ENCODE measurements at places on chromosomes 7 and 10.

- no peak for DNase-seq
Observed at GRCh38 chr7:128065872-128066271, 34.6 kb upstream of the LRRC4 start.

- no peak for DNase-seq
Observed at GRCh38 chr7:15802425-15802824, 115.9 kb upstream of the MEOX2 start.

DNA sequence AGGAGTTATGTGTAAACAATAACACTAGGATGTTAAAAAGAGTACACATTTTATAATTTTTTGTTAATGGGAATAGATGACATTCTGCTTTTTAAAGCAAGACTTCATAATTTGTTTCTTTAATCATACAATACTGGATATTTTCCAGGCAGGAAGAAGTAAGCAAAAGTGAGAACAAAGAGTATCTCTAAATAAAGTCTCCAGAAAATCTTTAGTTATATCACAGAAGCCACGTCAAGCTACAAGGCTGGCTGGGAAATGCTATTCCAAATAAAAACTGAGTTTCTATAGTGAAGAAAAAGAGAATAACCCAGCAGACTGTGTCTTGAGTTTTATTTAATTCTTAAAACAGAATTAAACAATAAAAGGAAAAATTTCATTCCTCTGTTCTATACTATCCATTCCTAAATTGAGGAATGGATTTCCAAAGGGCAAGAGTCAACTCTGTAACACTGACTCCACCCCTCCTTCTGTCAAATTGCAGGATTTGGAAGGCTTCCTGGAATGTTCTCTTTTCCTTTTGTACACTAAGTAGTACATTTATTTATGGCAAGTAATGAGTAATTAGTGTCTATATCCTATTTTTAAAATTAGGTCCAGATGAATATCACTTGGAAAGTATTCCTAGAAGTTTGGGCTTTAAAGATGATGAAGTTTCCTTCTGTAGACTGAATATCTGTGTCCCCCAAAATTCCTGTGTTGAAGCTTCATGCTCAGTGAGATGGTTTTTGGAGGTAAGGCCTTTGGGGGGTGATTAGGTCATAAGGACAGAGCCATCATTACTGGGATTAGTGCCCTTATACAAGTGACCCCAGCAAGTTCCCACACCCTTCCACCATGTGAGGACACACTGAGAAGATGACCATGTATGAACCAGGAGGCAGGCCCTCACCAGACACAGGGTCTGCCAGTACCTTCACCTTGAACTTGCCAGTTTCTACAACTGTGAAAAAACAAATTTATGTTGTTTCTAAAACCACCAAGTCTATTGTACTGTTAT is 290.9 kb downstream of the CRPPA start:
- no peak for DNase-seq

DNA sequence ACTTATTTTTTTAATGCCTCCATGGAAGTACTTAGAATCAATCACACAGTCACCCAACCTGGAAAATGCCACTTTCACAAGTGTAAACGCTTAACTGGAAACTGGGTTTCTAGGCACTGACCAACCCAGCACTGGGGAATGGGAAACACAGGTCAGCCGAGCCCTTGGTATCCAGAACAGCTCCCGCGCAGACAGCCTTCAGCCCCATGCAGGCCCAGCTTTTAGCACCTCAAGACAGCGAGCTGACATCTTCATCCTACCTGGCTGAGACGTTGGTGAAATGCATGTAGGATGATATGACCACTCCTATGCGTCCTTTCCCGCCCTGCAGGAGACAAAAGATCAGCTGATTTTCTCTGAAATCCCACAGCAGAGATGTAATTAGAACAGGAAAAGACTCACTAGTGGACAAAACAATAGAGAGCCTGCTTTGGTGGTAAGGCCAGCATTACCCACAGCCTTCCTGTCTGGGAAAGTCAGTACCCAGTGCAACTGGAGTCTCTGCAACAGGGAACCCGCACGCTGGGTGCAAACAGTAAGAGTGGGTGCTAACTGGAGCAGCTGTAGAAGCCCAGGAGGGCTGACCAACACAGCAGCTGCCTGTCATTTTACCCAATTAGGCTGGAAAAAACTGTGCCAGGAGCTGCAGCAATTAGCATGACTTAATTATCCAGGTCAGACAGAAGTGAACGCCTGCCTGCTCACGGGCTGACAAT is 153.7 kb downstream of the TNS3 start:
- no peak for DNase-seq

DNA sequence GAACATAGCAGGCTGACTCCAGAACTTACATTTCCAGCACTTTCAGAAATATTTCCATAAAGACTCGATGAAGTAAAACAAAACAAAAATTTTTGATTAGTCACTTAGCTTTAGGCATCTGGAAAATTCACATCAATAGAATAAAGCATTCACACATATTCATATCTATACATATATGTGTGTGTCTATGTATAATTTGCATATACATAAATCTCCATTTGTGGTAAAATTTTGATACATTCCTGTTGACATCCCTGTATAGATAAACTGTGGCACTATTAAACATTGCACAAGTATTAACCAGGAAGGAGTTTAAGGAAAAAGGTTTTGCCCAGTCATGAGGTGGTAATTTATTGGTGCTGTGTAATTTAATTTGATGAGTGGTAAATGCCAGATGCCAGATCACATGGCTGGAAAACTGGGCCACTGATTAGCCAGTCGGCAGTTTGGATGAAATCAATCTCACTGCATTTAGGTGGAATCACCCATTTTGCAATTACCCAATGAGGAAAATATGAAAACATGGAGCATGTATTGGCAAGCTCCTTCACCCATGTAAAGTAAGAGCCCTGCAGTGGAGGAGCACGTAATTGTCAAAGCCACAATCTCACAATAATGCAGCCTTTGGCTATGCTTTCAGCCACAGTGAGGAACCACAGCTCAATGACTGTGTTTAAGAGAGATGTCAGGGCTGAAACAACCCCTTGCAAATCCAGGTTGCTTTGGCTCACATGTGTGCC is 294.6 kb downstream of the RNLS start:
- DNase-seq = no peak

- DNase-seq = no peak
Observed at GRCh38 chr7:50981743-50982142, 199.0 kb upstream of the GRB10 start.

- DNase-seq = no peak
Observed at GRCh38 chr7:138388673-138389491, 71.2 kb upstream of the TRIM24 start.

- no peak for DNase-seq
Observed at GRCh38 chr10:16960551-16960950, 143.3 kb upstream of the RSU1 start.

- DNase-seq = no peak
Observed at GRCh38 chr10:130998642-130999041, 312.9 kb downstream of the TCERG1L start.

GRCh38 chr7:149286811-149287400 is 24.9 kb downstream of the ZNF783 start:
- DNase-seq = no peak

- no peak for DNase-seq
Observed at GRCh38 chr10:15842556-15843169, 17.6 kb downstream of the MINDY3 start.

DNA sequence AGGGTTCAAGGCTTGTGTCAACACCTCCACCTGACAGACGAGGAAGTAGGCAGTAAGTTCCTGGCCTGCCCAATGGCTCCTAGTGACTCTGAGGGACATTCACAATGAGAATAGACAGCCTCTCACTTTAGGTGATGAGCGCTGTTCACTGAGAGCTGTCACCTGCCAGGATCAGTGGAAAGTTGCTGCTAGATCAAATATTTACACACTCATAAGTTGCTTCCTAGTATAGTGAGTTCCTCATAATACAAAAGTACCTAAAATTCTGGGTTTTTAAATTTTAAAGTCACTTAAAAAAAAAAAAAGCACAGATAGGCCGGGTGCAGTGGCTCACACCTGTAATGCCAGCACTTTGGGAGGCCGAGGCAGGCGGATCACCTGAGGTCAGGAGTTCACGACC is 320.8 kb downstream of the PRPF18 start:
- DNase-seq = no peak

- DNase-seq = no peak
Observed at GRCh38 chr10:43870968-43871439, 222.3 kb upstream of the ZNF32 start.

DNA sequence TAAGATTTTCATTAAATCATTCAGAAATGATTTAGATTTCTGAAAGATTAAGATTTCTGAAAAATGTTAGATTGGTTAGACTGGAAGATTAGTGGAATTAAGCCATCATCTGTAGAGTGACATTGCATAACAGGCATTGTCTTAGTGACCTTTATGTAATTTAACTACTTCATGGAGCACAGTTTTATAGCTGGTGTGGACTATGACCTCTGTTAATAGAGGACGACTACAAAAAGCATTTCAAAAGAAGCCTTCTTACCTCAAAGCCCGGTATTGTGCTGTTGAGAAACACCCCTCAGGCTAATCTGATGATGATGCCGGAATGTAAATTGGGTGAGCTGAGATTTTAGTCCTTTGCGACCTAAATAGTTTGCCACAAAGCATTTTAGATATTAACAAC is 55.6 kb downstream of the GALNT11 start:
- DNase-seq = no peak

GRCh38 chr10:121243609-121244241 is 354.5 kb downstream of the FGFR2 start:
- no peak for DNase-seq

GRCh38 chr7:34902182-34902581 is 135.1 kb downstream of the DPY19L1 start:
- DNase-seq = no peak

DNA sequence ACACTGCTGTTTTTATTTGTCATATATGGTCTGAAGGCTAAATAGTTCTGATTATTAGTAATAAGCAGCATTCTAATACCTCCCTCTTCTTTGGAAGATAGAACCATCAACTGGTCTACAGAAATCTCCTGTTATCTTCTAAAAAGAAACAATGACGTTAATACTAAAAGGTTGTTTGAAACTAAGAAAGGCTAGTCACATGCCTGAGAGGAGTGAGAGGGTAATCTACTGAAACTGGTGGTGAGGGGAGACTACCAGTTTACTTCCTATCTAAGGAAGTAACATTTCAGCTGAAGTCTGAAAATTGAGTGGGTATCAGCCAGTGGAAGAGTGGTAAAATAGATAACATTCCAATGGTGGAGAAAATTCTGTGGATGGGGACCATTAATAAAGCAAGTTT is 48.4 kb downstream of the FGFBP3 start:
- no peak for DNase-seq

GRCh38 chr10:59888781-59889435 is 17.4 kb downstream of the CCDC6 start:
- DNase-seq = no peak

DNA sequence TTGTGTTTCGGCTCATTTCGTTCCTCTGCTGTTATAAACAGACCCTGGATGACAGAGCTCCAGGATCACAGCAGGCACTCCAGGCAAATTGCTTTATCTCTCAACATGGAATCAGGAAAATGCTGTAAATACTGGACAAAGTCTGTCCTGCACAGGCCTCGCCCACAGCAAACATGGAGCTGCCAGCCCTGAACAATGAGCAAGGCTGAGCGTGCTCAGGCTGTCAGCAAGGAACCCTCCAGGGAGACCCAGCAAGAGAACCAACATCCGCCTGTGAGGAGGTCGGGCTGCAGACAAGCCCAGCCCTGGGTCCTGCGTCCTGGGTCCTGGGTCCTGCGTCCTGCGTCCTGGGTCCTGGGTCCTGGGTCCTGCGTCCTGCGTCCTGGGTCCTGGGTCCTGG is 180.8 kb downstream of the PTPRN2 start:
- DNase-seq = no peak

DNA sequence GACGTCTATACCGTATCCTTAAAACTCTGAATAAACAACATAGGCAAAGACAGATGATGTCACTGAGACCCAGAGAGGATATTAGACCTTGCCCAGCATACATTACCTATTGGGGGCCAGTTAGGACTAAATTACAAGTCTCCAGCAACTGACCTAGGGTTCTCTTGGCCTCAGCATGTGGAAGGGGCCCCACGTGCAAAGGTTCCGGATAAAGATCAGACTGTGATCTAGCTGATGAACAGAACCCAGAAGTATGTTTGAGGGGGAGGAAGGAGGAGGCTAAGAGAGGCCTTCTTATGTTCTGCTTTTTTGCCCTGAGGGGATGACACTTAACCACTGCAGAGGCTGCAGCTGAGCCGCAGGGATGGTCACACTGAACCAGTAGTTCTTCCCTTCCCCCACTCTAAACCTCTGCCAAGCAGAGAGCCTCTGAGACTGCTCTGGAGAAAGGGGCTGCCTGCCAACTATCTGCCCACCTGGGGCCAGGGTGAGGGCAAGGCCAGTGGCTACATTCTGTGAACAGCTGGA is 24.0 kb upstream of the KMT2C start:
- no peak for DNase-seq

- DNase-seq = peak; percentile 77
Observed at GRCh38 chr10:121595806-121596688, 2.2 kb downstream of the FGFR2 start.

- no peak for DNase-seq
Observed at GRCh38 chr7:149735779-149736477, 37.5 kb downstream of the ZNF467 start.

GRCh38 chr10:114653926-114654325 is 4.1 kb downstream of the ABLIM1 start:
- no peak for DNase-seq

DNA sequence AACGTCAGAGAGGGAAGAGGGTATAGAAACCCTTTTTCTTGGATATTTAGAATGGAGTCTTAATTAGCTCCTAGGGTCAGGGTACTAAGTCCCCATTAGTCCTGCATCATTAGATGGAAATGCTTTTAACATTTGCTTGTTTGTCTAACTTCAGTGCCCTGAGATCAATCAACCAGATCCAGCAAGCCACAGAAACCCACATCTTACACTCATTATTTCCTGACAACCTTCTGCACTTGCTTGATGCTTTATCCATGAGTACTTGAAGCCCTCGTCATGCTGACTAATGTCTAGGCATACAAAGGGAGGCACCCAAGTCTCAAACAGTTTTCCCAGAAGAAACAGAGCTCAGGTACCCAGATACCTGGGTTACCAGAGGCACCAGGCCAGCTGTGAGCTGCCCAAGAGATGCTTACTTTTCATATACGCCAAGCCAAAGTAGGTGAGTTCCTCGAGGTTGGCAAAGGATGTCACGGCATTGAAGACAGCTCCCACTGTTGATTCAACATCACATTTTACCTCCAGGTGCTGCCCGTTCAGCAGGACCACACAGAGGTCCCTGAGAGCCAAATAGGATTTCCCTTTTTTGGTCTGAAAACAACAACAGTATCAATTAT is 42.7 kb downstream of the FRMPD2 start:
- no peak for DNase-seq

GRCh38 chr10:35378541-35379210 is 42.4 kb downstream of the CCNY start:
- no peak for DNase-seq

DNA sequence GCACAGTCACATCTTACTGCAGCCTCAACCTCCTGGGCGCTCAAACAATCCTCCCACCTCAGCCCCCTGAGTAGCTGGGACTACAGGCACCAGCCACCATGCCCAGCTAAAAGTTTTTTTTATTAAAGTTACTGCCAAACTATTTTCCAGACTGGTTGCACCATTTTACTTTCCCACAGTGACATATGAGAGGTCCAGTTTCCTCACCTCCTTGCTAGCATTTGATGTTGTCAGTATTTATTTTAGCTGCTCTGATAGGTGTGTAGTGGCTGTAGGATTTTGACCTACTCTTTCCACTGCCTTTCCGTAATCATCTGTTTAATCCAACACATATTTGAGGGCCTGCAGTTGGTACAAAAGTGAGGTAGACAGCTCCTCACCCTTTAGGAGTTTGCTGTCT is 5.4 kb upstream of the UBE3C start:
- DNase-seq = no peak

All from nephron progenitor cell (in vitro differentiated cells).